Pons (tissue), 1 donor: ENCODE measurements at places on chromosomes 5 and 9.

- no peak for DNase-seq
Observed at GRCh38 chr9:127102176-127102575, 20.3 kb downstream of the ANGPTL2 start.

DNA sequence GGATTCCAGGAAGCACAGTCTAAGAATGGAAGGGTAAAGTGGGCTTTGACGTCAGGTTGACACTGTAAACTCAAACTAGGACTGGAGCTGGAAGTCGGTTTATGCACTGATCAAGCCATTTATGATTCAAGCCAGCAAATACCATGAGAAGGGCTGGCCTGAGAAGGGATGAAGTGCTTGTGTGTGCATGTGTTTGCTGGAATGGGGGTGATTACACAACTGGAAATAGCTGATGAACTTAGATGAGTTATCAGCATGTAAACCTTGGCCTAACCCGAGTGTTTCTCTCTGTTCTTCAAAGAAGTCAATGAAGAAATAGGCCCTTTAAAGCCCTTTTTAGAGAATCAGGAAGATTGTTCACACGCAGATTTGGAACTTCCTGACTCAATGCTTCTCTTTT, 287.6 kb downstream of the RFX3 start:
- DNase-seq: no peak

DNA sequence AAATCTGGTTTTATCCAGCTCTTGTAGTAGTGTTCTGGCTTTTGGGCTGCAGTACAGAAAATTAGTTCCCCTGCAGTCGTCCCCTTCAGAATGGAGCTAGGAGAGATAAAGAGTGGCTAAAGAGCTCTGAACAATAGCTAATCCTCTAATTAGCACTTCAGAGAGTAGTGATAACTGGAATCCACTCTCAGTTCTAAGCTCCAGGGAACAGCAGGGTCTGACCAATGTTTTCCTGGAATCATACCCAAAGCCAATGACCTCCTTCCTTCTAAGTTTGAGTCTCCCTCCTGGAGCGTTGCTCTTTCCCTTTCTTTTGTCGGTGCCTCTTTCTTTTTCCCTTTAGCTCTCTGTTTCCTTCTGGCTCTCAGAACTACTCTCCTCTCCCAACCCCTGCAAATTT, 47.4 kb downstream of the MFAP3 start:
- DNase-seq: no peak

DNA sequence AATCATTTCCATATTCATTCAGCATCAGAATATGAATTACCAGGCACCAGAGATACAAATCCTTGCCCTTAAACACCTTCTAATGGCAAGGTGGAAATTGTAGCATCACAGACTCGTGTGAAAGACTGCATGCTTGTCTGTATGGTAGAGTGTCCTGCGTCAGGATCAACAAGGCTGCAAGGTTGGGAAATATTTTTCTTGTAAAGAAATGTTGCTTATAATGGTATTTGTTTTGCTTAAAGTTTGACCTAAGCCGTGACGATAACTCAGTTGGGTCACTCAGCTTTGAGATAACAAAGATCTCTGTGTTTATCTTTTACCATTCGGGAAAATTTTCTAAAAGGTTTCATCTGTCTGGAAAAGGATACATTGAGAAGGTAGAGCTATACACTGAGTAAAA, 87.6 kb downstream of the BASP1 start:
- no peak for DNase-seq

- DNase-seq: no peak
Observed at GRCh38 chr5:160547872-160548271, 126.2 kb downstream of the PTTG1 start.
